ENCODE measurements at places on chromosomes 7 and 10.

- DNase-seq, result no peak
Observed at GRCh38 chr7:156026603-156027002, 214.3 kb upstream of the SHH start.

GRCh38 chr10:32023264-32023663 lies 33.0 kb downstream of the KIF5B start:
- DNase-seq, result no peak

DNA sequence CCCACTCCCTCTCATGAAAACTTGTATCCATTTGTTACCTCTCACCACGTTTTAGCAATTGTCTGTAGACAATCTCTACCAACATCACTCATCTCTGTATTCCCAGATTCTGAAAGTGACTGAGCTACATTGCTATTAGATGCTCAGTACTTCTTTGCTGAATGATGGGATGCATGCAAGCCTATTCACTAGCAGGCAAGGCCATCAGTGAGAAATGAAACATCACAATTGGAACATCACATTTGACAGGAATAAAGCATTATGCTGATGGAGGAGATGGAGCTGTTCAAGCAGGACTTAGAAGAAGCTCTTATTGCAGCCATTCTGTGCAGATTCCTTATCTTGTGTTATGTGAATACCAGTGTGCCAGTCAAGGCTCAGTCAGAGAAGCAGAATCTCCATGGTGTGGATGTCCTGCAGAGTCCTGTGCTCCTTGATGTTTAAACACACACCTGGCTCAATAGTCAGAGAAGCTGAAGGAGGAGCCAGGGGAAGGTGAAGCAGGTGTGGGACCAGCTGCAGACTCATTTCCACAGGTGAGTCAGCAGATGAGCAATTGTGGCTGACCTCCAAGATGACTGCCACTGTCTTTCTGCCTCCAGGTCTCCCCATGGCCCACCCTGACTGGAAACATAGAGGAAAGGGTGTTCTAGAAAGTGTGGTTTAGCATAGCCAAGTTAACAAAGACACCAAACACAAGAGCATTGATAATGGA lies 965.5 kb downstream of the GRID1 start:
- DNase-seq, result no peak

DNA sequence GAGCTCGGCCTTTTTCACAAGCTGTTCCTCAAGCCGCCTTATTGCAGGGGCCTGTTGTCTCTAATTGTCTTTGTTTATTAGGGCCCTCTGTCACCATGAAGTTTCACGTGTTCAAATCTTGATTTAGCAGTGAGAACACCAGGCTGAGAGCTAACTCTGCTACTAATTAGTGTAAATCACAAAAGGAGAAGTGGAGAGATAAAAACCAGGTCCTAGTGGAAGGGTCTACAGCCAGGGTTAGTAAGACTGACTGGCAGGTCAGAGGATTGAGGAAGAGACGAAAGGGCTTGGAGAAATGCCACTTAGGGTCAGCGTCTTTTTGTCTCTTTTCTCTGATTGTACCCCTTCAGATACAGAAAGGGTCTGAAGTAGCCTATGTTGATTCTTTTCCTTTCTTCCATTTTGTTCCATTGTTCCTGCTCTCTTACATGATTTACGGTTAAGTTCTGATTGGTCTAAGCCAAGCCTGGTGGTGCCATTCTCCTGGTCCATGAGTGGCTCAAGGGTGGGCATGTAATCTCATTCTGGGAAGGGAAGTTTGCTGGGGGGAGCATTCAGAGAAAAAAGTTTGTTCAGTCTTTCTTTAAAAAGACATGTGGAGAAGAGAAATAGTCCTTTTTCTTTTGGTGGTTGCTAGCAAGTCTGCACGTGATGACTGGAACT lies 21.3 kb downstream of the SSMEM1 start:
- DNase-seq, result no peak

DNA sequence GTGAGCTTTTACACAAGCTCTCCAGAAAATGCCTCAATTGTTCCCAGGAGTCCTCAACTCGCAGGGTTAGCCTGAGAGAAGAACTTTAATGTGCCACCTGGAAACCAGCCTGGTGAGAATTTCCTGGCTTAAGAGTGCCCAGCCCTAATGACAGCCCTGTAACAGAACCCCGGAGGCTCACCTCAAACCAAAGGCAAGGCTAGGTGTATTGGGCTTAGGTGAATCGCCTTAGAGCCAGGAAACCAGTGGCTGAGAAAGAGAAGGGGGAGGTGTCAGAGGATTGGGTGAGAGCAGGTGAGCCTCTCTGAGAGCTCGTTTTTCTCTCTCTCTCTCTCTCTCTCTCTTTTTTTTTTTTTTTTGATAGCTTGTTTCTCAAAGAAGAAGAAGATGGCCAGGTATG lies 7.3 kb downstream of the OCM2 start:
- DNase-seq, result no peak

GRCh38 chr10:74548676-74549075 lies 277.7 kb upstream of the KAT6B start:
- no peak for DNase-seq

GRCh38 chr10:104741127-104741526 lies 100.0 kb downstream of the SORCS3 start:
- no peak for DNase-seq

Data from right forelimb (tissue), 1 donor.